ENCODE measurements at places on chromosomes 11 and 22.

DNA sequence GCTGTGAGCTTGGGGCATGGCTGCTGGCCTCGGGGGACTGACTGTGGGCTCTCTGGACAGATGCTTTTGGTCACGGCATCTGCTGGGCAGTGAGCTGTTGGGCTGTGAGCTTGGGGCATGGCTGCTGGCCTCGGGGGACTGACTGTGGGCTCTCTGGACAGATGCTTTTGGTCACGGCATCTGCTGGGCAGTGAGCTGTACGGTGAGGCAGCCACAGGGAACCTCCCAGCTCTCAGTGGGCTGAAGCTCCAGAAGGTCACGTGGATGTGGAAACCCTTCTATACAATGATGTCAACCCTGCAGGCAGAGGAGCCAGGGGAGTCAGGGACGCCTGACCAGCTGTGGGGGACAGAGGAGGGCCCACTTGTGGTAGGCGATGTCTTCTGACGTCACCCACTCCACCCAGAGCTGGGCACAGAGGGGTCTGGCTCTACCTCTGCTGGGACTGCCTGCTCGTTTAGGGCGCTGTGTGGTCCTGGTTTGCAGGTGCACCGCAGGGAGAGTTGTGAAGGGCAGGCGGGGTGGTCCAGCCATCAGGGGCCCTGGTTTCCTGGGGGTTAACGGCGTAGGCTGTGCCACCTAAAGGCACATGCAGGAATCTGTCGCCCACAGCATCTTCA, 1331.3 kb downstream of the BRD1 start:
- no peak for DNase-seq

- DNase-seq: no peak
Measured at GRCh38 chr22:48365386-48365785, 1462.3 kb downstream of the BRD1 start.

DNA sequence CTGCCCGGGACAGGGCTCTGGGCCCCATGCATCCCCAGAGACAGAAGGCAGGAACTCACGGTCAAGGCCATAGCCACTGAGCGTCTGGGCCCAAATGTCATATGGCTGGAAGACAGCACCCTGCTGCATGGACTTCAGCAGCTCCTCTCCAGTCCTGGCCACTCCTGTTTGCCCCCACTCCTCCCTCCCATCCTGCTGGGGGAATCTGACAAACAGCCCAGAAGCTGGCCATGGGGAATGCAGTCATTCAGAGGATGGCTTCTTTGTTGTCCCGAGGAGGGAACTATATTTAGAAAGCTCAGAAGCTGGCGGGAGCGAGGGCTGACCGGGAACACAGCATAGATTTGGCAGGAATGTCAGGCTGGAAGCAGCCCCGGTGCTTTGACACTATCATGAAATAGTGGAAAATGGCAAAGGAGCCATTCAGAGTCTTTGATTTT, 35.0 kb downstream of the DKK3 start:
- peak; percentile 88 for DNase-seq

DNA sequence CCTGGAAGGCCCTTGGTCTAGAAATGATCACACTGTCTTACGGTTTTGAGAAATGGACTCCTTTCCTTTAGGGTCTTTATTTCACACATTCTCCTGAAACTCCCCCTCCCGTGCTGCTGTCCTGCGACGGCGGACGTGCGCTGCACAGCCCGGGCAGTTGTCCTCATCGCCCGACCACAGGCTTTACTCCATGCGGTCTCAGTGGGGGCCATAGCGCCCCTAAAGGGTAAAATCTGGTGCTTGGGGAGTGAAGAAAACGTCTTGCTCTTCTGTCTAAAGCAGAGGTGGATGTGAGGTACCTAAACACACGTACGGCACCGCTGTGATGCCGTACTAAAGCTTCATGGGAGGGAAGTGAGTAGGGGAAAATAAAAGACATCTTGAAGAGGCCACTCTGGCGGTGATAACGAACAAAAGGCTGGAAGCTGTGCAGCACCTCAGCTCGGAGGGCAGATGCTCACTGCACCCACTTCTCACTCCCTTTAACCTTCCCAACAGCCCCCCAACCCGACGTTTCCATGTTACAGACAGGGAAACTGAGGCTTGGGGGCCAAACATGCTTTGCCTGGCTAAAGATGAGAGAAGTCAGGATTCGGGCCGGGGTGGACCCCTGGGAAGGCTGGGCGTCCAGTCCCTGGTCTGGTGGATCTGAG, 22.6 kb downstream of the MPPED1 start:
- DNase-seq: no peak

GRCh38 chr11:64564947-64565889, 25.8 kb upstream of the SLC22A12 start:
- DNase-seq: no peak

DNA sequence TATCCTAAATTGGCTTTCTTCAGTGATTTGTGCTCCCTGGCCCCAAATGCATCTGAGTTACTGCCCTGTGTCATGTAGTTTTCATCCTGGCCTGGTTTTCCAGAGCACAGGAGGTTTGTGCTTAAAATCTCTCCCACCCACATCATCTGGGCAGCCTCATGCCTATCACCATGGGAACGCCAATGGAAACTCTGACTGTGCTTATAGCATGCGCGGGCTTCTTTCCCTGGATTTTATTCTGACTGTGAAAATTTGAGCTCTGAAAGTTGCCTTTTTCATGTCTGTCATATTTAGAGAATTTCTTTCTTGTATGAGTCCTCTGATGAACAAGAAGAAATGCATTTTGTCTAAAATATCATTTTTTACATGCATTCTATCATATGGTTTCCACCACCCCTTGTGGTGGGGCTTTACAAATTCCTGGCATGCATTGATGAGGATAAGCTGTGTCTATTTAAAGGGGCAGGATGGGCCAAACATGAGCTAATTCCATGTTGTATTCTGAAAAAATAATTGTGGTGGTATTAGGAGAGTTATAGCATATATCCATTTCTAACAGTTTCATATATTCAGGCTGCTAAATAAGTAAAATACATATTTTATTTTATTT, 55.1 kb downstream of the IRAG1 start:
- no peak for DNase-seq

DNA sequence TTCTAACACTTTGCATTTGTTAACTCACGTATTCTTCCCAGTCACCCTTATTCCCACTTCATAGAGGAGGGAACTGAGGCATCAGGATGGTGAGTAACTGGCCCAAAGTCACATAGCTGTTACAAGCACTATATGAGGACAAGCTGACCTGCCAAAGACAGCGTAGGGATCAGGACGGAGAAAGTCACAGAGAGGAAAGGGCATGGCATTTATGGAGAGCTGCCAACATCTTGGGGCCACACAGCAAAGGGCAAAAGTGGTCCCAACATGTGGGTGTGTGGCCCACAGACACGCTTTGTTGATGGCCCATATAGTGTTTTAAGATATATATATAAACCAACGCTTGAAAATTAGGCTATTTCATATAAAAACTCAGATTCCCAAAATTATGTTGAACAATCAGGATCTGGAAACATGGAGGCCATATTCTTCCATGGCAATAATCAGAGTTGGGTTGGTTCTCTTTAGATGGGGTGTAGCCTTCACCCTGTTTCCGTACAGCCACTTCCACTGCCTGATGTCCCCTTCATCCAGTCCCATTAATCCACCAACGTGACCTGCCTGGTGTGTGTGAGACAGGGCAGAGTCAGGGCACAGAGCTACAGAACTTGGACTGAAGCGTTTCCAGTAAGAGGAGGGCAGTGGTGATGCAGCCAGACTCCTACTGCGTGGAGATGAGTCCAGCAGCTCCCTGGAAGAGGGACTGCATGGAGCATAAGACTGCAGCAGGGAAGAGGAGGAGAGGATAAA, 39.9 kb upstream of the CD5 start:
- no peak for DNase-seq

GRCh38 chr11:19160847-19161246, 40.9 kb downstream of the CSRP3 start:
- no peak for DNase-seq

DNA sequence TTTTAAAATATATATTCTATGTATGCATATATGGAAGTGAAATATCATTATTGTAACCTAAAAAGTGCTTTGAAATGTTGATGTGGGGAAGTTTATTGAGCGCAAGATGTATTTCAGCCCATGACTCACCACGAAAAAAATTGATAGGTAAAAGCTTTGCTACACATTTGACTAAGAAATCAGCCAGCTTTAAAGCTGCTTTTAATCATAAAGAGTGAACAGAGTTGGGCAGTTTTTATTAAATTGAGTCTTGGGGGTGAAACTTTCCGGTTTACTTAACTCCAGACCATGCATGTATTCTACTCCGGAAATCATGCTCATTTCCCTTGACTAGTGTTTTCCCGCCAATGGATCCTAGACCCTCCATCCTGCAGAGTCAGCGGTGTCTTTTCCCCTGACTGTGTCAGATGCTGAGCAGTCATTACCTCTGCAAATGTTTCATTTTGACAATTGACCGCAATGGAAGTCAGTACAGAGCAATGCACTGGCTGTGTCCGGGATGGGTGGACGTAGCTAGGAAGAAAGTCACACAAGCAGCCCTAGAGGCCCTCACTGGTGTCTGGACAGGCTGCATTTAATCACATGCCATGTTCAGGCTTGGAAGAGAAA, 47.2 kb upstream of the MPEG1 start:
- no peak for DNase-seq

GRCh38 chr11:1521382-1522080, 35.0 kb upstream of the MOB2 start:
- DNase-seq: no peak

DNA sequence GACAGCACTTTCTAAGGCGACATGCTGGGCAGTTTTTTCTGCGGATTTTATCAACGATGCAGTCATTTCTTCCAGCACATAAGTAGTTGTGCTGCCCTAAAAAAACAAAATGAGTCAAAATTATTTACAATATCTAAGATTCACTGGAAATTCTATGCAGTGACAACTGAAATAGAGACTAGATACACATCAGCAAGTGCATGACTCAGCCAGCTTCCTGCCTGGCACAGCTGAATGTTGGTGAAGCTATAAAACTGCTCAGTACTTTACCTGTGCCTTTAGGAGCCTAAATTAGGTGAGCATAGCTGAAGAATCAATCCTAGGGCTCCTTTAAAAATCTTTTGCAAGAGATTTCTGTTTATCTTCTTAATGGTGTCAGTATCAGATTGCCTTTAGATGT, 37.8 kb downstream of the PGR start:
- no peak for DNase-seq

DNA sequence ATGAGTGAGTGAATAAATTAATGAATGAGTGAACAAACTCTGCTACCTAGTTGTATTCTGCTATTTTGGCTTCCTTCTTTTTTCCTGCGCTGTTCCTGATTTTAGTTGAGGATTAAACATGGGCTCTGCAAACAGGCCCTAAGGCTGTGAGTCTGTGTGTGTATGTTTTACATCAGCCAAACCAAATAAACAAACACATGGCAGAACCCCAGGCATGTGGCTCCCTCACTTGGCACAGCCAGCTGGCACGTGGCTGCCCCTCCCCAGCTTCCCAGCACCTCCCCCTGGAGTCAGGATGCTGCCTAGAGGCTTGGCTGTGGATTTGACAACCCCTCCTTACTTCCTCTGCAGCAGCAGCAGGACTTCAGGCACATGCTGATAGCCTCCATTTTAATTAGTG, 593.2 kb downstream of the INSC start:
- DNase-seq: no peak

GRCh38 chr11:121931748-121932352, 184.2 kb downstream of the BLID start:
- DNase-seq: no peak

DNA sequence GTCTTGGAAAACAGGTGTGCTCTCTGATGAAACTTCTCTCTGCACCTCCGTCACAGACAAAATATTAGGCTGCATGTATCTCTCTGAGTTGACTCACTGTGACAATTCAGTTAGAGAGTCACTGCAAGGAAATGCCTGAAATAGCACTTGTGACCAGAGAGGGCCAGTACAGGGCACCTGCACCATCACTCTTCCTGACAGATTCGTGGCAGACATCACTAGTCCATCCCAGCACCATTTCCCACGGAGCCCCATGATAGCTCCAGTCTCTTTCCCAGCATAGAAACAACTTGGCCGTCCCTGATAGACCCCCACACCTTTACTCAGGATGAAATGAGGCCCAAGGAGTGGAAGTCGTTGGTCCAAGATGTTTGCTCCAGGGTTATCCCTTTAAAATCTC, 73.3 kb upstream of the ISX start:
- DNase-seq: no peak

DNA sequence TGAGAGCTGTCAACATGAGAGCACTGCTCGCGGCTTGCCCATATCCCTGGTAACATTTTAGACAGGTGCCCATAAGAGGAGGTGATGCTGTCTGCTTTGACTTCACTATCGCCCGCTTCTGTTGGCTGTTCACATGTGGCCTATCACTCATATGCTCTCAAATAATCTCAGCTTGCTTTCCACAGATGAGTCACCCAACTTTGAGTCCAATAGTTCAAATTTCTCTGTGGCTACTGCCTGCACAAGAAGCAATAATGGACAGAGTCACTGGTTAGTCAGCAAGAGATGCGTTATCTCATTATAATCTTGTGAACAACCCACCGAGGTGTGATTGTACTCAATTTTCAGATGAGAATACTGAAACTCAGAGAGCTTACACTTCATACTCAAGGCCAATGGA, 1714.1 kb downstream of the LRRC4C start:
- DNase-seq: no peak

DNA sequence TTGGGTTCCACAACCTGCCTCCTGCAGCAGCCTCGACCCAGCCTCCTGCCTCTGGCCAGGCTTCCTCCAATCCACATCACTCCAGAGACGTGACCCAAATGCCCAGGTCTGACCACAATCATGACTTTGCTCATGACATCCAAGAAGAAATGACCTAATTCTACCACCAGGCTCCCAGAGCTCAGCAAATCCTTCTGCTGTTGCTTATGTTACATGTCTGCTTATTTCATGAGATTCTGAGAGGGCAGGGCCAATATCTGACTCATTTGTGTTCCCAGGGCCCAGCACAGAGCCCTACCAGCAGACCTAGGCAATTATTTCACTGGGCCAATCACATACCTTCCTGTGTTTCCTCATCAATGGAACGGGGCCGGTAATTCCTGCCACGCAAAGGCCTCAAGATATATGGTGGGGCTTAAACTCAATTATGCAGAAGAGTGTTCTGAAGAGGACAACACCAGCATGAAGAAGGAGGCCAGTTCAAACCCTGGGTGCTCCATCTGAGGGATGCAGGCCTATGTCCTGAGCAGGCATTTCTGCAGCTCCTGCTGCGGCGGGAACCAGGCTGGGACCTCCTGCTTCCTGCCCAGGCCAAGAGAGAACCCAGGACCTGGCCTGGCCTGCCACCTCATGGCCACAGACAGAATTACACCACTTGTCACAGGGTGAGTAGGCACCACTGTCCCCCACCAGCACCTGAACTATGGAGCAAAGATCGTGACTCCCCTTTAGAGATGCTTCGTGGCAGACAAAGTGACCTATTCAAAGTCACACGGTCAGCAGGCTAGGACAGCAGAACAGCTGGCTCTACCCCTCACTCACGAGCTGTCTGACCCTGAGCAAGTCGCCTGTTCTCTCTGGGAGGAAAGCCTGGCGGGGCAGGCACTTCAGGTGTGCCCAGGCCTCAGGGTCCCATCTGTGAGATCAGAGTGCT, 5.9 kb downstream of the CENPM start:
- DNase-seq: peak; percentile 87

- DNase-seq: no peak
Measured at GRCh38 chr22:45599836-45600577, 71.6 kb upstream of the ATXN10 start.

GRCh38 chr11:121472312-121472711, 19.5 kb upstream of the SORL1-AS1 start:
- DNase-seq: no peak

Data from cerebellar nuclear complex (tissue), 1 donor.